ENCODE measurements at places on chromosomes 7 and 10.

DNA sequence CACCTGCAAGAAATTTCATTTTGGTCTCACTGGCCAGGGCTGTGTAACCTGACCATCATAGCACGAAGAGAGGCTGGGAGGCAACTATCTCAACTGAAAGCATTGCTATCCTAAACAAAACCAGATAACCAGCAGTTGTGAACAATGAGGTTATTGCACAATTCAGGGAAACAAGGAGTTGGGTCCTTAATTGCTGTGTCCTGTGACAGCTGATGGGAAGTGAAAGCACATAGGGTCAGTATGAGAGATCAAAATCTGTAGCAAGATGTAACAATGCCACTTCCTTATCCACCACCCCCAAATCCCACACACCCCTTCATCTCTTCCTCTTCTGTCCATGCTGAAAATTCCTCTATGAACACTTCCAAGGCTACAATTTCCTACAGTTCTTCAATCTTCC, 80.2 kb downstream of the HTR7 start:
- peak; percentile 21 for DNase-seq

DNA sequence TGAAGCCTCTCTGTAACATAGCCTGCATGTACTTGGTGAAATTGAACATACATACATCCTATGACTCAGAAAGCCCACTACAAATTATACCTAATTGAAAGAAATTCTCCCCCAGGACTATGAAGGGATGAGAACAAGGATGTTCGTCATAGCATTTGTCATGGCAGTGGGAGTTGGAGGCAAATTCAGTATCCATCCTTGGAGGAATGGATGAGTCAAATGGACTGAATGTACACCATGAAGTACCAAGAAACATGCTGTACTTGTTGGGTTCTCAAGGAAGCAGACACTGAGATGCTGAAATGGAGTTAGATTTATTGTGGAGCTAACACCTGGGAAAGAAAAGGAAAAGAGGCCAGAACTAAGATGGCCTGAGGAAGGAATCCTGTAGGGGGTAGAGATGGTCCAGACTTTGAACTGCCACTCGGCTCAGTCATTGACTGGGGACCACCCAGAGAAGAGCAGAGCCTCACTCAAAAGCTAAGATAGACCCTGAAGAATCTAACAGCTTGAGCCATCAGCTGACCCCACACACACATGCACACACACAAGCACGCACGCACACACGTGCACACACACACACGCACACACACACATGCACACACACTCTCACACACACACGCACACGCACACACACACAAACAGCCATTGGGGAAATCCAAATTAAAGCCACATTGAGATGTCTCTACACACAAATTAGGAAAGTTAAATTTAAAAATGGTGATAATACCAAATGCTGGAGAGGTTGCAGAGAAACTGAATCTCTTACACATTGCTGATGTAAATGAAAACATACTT, 22.3 kb downstream of the AOC1 start:
- DNase-seq, result no peak

DNA sequence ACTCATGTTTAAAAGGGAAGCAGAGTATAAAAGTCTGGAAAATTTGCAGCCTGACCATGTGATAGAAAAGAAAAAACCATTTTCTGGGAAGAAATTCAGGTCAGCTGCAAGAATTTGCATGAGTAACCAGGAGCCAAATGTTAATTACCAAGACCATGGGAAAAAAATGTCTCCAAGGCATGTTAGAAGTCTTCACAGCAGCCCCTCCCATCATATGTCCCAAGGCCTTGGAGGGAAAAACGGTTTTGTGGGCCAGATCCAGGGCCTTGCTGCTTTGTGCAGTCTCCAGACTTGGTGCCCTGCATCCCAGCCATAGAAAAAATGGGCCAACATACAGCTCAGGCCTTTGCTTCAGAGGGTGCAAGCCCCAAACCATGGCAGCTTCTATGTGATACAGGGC, 1019.6 kb upstream of the SORCS1 start:
- no peak for DNase-seq

DNA sequence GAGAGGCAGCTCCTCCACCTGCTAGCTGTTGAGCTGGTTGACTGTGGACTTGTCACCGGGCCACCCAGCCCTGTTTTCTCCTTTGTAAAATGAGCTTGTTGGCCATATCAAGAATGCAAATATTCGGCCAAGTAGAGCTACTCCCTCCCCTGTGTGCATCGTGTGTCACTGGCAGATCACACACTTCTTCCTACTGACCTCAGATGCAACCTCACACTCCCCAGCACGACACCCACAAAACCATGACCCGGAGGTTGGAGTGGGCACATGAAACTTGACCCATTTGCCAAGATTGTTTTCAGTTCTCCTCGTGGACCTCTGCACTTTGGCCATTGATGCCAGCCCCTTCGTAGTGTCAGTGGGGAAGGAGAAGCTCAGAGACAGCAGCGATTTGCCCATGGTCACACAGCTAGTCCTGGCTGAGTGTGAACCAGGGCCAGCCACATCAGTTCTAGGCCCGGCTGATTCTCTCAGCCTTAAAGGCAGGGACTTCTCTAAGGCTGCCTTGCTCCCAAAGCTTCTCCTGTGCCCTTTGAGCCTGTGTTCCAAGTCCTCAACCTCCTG, 101.1 kb downstream of the CDH23 start:
- no peak for DNase-seq

GRCh38 chr7:41996381-41997035, 240.5 kb downstream of the GLI3 start:
- DNase-seq, result peak; percentile 79

DNA sequence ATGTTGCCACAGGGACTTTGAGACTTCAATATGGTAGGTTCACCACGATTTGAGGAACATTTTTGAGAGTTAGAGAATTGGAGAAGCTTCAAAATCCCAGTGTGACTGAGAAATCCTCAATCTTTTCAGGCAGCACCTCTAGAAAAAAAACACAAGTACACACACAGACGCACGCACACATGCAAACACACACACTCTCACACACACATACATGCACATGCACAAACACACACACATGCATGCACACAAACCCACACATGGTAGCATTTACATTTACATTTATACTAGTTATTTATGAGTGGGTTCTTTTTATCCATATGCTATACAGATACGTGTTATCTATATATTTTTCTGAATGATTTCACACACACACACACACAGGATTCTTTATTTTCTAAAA, 901.9 kb downstream of the GATA3 start:
- DNase-seq, result no peak

DNA sequence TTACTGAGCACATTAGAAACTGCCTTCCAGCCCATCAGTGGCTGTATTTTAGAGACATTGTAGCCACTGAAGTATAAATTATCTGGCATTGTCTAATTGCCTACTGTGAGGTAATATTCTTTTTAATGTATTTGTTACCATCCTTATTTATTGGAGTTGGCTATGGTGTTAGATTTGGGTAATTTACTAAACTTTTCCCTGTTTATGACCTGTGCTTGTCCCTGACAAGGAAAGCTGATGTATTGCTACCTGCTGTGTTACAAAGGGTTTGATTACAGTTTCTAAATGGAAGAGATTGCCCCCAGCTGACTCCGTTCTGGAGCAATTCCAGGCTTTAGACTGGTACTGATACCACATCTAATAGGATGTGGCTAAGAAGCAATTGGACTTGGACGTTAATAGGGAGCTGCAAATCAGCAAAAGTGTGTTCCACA, 12.3 kb upstream of the ASCC1 start:
- no peak for DNase-seq

GRCh38 chr10:112126901-112127300, 56.7 kb downstream of the GPAM start:
- DNase-seq, result no peak

DNA sequence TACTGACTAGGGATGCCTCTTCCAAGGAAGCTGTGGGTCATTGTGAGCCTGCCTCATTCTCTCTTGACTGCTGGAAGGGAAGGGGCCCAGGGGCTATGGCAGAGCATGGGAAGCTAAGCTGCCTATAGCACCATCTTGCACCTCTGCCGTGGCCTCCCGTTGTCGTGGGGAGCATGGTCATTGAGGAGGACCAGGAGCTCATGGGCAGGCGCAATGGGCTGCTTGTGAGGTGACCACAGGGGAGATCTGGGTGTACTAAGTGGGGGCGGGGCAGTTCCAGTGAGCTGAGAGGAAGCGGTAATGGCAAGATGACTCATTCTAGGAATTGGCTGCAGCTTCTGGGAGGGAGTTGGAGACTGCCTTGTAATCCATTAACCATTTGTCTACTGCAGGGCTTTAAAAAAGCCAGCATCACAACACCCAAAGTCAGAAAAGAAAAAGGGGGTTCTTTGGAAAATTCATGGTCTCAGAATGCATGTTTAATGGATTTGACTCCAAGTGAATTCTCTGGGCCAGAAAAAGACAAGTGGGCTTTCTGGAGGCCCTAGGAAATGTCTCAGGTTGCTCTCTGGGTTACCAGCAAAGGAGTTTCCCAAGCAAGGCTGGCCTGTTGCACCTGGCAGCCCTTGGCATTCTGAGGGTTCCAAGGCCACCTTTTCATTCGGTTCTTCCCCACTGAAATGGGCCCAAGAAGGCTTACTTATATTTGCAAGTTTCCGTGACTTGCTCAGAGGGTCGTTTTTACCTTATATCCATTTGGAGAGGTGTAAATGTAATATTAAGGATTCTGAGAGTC, 3.6 kb downstream of the DUSP5 start:
- DNase-seq, result peak; percentile 95

DNA sequence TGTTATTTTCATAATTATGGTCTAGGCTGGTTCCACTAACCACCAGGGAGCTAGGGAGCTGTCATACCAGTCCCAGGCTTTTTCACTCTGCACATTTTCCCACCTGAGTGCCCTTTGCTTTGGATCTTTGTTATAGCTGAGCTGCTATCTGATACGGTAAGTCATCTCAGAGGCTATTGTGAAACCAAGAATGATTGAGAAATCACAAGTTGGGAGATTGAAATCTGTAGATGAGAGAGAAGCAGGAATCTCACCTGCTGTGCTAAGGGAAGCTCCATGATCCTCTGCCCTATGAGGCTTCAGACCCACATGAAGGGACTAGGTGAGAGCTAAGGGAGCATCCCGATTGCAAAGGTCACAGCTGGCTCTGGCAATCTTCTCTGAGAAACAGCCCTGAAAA, 307.8 kb downstream of the REEP3 start:
- no peak for DNase-seq

GRCh38 chr10:110859206-110859972, 12.3 kb upstream of the PDCD4 start:
- DNase-seq, result no peak
